Activated naive CD8-positive, alpha-beta T cell treated with anti-CD3 and anti-CD28 coated beads, Interleukin-2, amount 10 ng/mL, durations not matched to agents 7 days and 5 days (primary cell): ENCODE measurements at places on chromosomes 4 and X. TPM values are rescaled to one million over a fixed set of nuclear protein-coding genes. Genes with fewer than 3 reads are reported as not detected.

GRCh38 chrX:38898261-38898660 is 97.0 kb downstream of the MID1IP1 start:
- no peak for DNase-seq
- H3K4me3 ChIP-seq: no peak overlapping the region
- H3K4me1 ChIP-seq: no peaks in the 10 kb centered on the region
- H3K27me3 ChIP-seq: no peaks in the 10 kb centered on the region
- no peak overlapping the region for H3K27ac ChIP-seq
- H3K36me3 ChIP-seq: no peaks in the 10 kb centered on the region

DNA sequence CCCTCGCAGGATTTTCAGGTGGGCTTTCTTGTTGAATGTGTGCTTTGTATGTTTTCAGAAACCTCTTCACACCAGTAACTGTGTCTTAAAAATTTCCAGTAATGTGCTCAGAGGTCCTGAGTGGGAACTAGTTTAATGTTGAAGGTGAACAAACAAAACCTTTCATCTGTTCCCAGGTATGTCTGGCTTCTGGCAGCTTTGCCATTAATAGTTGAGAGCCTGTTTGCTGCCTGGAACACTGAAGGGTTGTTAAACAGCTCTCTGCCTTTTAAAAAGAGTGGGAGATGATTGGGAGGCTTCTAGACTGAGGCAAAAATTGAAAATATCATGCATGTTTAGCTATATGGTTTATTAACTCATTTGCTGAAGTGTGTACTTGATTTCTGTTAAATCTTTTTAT is 161.2 kb upstream of the AGTR2 start:
- DNase-seq: no peak
- peaks cover 1% of the 10 kb centered on the region for H3K27me3 ChIP-seq
- H3K27ac ChIP-seq: no peak overlapping the region

DNA sequence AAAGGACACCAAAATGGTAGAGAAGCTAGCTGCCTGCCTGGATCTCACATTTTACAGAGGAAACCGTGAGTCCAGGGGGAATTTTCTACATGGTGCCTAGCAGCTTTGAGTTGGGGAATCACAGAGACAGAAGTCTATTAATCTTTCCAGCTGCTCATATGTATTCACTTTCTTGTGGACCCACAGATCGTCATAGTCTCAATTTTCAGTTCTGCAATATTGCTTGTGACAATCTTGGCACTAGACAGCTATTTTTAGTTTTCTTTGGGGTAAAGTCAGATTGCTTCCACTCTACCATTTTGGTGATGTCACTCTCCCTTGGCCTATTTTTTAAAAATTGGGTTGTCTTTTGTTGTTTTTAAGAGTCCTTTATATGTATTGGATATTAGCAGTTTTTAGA is 233.4 kb upstream of the STK26 start:
- peaks cover 11% of the 10 kb centered on the region for H3K36me3 ChIP-seq
- H3K27me3 ChIP-seq: no peaks in the 10 kb centered on the region
- no peak for DNase-seq

DNA sequence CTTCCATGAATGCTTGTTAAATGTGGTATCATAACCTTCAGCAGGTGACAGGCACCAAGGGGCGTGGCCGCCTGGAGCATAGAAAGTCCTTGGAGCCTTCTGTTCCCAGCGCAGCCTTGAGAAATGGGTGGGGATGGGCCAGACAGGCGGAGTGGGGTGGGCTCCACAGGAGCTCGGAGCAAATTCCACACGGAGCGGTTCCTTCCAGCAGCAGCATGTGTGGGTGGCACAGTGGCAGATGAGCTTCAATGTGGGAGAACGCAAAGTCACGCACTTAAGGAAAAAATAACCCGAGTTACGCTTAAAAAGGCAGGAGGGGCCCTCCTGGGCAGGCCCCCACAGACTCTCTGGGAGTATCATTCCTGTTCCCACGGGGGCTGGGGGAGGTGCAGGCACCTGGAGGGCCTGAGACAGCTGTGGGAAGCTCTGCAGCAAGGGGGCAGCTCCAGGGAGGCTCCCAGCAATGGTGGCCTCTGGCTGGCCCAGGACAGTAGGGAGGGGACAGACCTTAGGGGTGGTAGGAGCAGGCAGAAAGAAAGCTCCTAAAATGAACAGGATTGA is 15.3 kb downstream of the TMEM271 start:
- no peaks in the 10 kb centered on the region for H3K36me3 ChIP-seq
- no peak overlapping the region for H3K4me3 ChIP-seq
- H3K27ac ChIP-seq: no peak overlapping the region
- no peak for DNase-seq

DNA sequence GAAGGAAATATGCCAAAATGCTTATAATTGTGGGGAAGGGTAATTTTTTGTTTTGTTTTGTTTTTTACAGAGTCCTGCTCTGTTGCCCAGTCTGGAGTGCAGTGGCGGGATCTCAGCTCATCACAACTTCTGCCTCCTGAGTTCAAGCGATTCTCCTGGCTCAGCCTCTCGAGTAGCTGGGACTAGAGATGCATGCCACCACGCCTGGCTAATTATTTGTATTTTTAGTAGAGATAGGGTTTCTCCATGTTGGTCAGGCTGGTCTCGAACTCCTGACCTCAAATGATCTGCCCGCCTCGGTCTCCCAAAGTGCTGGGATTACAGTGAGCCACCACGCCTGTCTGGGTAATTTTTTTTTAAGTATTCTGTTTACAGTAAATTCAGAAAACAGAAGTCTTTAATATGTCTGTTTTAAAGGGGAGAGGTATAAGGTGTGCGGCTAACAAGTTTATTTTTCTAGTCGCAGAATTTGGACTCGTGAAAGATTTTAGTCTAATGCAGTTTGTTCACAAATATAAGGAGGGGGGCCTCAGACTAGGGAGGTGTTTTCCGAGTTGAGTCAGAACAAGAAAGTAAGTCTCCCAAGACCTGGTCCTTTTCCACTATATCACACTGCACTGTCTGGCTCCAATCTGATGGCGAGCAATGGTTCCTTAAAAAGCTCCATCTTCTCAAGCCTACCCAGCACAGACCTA is 1.5 kb downstream of the ACSL1 start:
- peaks cover 35% of the 10 kb centered on the region for H3K4me1 ChIP-seq
- H3K27ac ChIP-seq: peak overlapping the region; percentile 68
- H3K36me3 ChIP-seq: no peaks in the 10 kb centered on the region
- peak overlapping the region; percentile 87 for H3K4me3 ChIP-seq

- H3K27ac ChIP-seq: no peak overlapping the region
- H3K4me3 ChIP-seq: no peak overlapping the region
- H3K36me3 ChIP-seq: no peaks in the 10 kb centered on the region
- no peak for DNase-seq
These were observed 229.9 kb downstream of the COL25A1 start for GRCh38 chr4:109072595-109072994.

DNA sequence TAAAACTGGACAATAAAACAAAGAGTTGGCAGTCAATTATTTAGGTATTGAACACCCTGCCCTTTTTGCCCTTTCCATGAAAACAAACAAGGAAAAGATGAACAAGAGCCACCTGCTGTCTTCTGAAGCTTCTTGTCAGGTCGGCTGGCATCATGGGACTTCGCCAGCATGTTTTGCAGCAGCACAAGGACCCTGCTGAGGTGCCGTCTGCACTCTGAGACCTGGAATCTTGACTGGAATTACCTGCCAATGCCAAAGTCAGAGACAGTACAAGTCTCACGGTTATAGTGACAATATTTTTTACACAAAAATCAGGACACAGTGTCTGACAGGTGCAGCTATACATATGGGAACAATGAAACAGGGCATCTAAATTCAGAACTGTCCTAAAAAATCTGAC is 284.5 kb downstream of the GASK1B start:
- no peak overlapping the region for H3K27ac ChIP-seq
- no peak for DNase-seq
- H3K4me3 ChIP-seq: no peak overlapping the region

DNA sequence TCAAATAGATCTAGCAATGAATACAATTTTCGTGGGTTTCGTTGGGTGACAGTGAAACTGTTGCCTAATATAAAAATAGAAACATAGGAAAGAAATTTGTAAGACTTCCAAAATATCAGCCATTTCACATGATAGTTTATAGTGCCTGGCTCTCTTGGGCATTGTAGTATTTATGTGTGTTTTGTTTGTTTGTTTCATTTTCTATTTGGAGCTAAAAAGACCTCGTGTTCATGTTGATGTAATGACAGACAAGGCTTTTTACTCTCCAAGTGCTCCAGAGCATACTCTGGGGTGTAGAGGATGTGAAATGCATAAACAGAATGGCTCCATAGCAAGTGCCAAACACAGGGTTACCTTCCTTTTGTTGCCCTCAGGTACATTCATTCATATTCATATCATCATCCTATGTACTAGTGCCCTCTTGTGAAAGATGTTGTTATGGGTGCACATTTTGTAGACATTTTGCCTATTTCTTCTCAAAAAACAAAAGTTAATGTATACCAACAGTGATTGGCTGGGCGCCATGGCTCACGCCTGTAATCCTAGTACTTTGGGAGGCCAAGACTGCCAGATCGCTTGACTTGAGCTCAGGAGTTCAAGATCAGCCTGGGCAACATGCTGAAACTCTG is 100.7 kb upstream of the AMOT start:
- no peak for DNase-seq
- H3K4me1 ChIP-seq: no peaks in the 10 kb centered on the region
- H3K4me3 ChIP-seq: no peak overlapping the region
- peaks cover 2% of the 10 kb centered on the region for H3K27me3 ChIP-seq
- no peaks in the 10 kb centered on the region for H3K36me3 ChIP-seq

GRCh38 chr4:38609614-38610013 is 54.4 kb upstream of the KLF3 start:
- H3K4me3 ChIP-seq: no peak overlapping the region
- no peak overlapping the region for H3K27ac ChIP-seq
- H3K4me1 ChIP-seq: peaks cover 22% of the 10 kb centered on the region
- no peaks in the 10 kb centered on the region for H3K36me3 ChIP-seq
- no peak for DNase-seq

GRCh38 chr4:99894998-99895397 is 771 bp upstream of the LAMTOR3 start:
- peak overlapping the region; percentile 91 for H3K27ac ChIP-seq
- H3K36me3 ChIP-seq: peaks cover 6% of the 10 kb centered on the region
- no peaks in the 10 kb centered on the region for H3K27me3 ChIP-seq
- H3K4me3 ChIP-seq: peak overlapping the region; percentile 87

- H3K4me1 ChIP-seq: no peaks in the 10 kb centered on the region
- DNase-seq: no peak
- H3K27ac ChIP-seq: no peak overlapping the region
- peaks cover 22% of the 10 kb centered on the region for H3K27me3 ChIP-seq
- no peak overlapping the region for H3K4me3 ChIP-seq
- no peaks in the 10 kb centered on the region for H3K36me3 ChIP-seq
These were observed 165.7 kb downstream of the SOWAHB start for GRCh38 chr4:76732246-76732645.

- H3K27me3 ChIP-seq: no peaks in the 10 kb centered on the region
- H3K27ac ChIP-seq: no peak overlapping the region
- H3K36me3 ChIP-seq: no peaks in the 10 kb centered on the region
- H3K4me3 ChIP-seq: no peak overlapping the region
These were observed 155.8 kb downstream of the RPA4 start for GRCh38 chrX:97039363-97040029.

DNA sequence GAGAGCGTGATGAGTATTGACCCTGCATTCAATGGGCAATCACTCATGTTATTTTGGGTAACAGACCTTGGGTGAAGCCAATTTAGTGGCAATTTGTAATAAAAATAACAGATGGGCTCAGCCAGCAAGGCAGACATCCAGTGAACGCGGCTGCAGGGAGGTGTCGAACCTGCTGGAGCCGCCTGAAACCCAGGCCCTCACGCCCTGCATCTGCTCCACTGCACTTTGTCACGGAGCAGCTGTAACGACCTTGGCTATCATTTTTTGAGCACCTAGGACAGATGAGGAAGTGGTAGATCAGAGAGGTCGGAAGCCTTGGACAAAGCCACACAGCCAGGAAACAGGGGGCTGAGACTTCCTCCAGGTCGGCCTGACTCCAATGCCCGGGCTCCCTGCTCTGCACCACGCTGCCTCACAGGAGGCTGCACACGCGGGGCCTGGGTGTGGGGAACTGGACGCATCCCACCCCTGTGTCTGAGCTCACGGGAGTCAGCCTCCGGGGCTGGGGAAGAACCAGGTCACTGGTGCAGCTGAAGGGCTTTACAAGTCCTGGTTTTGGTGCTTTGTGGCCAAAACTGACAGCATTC is 19.4 kb downstream of the HMX1 start:
- H3K27me3 ChIP-seq: peaks cover 27% of the 10 kb centered on the region
- H3K4me1 ChIP-seq: peaks cover 5% of the 10 kb centered on the region
- H3K36me3 ChIP-seq: no peaks in the 10 kb centered on the region
- no peak overlapping the region for H3K27ac ChIP-seq

- H3K36me3 ChIP-seq: peaks cover 5% of the 10 kb centered on the region
- no peak overlapping the region for H3K4me3 ChIP-seq
- no peak for DNase-seq
- no peak overlapping the region for H3K27ac ChIP-seq
These were observed 11.8 kb downstream of the HDAC6 start for GRCh38 chrX:48813644-48814043.

- H3K36me3 ChIP-seq: no peaks in the 10 kb centered on the region
- H3K27ac ChIP-seq: no peak overlapping the region
- no peak overlapping the region for H3K4me3 ChIP-seq
- no peaks in the 10 kb centered on the region for H3K27me3 ChIP-seq
- peaks cover 10% of the 10 kb centered on the region for H3K4me1 ChIP-seq
These were observed 67.3 kb upstream of the VBP1 start for GRCh38 chrX:155148724-155149537.

- peaks cover 26% of the 10 kb centered on the region for H3K36me3 ChIP-seq
- no peak for DNase-seq
- H3K4me1 ChIP-seq: peaks cover 4% of the 10 kb centered on the region
- H3K27ac ChIP-seq: peak overlapping the region; percentile 13
- no peak overlapping the region for H3K4me3 ChIP-seq
These were observed 41.1 kb upstream of the CD99 start for GRCh38 chrX:2650037-2650436.

Gene POU4F2
- not detected for total RNA-seq

Gene TKTL1
- 0.31 TPM for total RNA-seq

Gene RP2
- total RNA-seq: 10.8 TPM

Gene DSPP
- total RNA-seq: not detected

Gene CFAP47
- total RNA-seq: not detected

Gene TMEM35A
- not detected for total RNA-seq
